ENCODE measurements at places on chromosomes 2 and 18.

- DNase-seq = no peak
Measured at GRCh38 chr2:177271981-177272666, 7.6 kb upstream of the NFE2L2 start.

- DNase-seq = no peak
Measured at GRCh38 chr2:196449083-196449482, 190.4 kb upstream of the CCDC150 start.

- no peak for DNase-seq
Measured at GRCh38 chr18:24033641-24034412, 19.3 kb downstream of the TTC39C start.

GRCh38 chr2:15801904-15802303, 138.4 kb upstream of the MYCN start:
- DNase-seq = no peak

DNA sequence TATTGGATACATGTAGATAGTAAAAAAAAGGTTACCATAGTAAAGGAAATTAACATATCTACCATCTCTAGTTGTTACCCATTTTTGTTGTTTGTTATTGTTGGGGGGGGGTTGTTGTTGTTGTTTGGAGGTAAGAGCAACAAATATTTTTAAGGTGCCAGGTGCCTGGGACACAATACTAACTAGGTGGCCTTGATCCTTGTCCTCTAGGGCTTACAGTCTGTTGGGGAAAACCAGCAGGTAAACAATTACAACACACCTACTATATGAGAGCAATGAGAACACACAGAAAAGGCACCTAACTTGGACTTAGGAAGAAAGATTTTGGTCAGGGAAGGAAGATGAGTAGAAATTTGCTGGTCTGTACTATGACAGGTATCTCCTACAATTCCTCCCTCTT, 46.3 kb downstream of the SCN9A start:
- DNase-seq = no peak

DNA sequence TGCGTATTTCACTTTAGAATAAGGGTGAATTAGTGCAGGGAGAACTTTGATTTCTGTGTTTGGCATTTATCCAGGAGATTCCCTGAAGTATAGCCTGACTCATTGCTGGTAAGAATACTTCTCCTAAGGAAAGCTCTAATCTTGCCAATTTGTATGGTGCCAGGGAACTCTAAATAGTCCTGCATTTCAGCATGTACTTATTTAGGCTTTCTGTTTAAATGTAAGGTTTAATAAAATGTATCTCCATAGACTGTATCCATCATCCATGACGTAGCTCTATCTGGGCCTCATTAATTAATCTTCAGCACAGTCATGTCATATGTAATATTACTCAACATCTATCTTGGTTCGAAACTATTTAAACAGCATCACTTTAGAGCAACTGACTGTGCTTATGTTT, 127.7 kb downstream of the DOK6 start:
- no peak for DNase-seq

GRCh38 chr2:60490441-60490840, 63.0 kb downstream of the BCL11A start:
- DNase-seq = no peak

DNA sequence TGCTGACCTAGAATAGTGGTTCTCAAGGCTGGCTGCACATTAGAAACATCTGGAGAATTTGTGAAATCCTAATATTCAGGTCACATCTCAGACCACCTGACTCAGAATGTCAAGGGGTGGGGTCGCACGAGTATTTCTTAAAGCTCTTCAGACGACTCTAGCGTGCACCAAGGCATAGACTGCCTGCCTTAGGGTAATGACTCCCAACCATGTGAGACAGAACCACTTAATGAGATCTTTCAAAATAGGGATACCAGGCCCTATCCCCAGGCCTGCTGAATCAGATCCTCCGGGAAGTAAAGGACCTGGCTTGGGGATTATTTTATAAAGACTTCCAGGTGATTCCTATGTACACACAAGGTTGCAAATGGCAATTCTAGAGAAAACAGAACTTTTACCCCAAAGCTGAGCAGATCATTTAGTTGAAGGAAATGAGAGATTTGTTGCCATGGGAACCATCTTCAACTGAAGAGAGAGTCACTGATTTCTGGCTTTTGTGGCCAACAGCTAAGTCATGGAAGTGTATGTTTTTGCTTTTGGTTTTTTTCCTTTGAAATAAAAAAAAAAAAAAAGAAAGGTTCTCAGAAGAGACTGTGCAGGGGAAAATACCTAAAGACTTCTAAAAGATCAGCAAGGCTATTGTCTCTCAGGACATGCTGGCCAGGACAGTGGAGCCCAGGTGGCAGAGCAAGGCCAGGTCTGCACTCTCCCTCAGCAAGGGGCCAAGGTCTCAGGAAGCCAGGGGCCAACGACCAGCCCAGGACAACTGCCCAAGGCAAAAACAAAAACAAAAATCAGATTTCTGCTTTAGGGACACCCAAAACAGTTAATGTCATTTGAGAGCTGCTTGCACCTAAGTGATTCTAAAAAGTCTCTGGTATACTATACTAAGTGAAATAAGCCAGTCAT, 15.3 kb upstream of the LOXHD1 start:
- DNase-seq = peak; percentile 14

- DNase-seq = no peak
Measured at GRCh38 chr2:89850481-89850880, 1159.0 kb downstream of the RPIA start.

DNA sequence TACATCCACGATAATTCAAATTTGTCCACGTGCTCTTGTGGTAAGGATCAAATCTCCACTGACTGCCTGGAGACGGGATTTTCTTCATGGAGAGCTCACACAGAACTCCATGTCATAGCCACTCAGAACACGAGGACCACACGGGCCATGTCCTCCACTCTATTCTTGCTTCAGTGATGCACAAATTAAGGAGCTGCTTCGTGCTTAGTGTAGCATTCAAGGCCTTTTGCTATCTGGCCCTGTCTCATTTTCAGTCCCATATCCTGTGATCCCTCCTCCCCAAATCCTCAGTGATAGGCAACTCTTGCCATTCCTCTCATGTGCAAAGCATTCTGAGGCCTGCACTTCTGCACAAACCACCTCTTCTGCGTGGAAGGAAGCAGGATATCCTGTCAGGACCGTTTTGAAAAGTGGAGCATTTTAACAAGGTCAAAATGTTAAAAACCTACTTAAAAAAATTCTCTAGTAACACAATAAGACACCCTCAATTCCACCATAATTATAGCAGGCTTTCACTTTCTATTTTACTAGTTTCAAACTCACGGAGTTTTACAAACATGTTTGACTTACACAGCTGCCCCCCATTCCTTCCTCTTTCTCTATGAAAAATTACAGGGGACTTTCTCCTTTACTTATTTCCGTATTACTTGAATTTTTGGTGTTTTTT, 35.2 kb downstream of the ST3GAL5 start:
- peak; percentile 66 for DNase-seq

GRCh38 chr2:188765522-188766470, 208.4 kb upstream of the COL3A1 start:
- peak; percentile 10 for DNase-seq

DNA sequence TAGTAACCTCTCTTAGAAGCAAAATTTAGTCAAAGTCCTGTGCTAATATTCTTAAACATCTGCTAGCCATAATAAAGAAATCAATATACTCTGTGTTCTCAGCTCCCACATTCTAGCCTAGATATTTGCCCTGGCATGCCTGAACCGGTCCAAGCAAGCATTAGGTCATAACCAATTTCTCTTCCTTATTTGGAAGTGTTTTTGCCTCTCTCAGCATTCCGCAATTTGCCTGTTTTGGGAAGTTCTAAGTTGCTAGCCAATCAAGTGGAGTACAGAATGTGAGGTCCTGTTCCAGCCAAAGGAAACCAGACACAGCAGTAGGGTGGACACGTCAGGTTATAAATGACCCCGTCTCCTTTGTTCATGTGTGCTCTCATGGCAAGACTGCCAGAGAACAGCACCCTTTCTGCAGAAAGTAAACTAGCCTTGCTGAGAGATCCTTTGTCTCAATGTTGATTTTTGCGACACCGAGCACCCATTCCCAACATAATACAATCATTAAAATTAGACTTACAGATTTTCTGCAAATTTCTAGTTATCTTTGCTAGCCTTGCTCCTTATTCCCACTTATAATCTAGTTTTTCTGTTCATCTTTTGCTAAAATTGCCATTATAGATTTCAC, 13.0 kb upstream of the SULT1C4 start:
- DNase-seq = no peak

- DNase-seq = peak; percentile 57
Measured at GRCh38 chr18:49510393-49511115, 23.5 kb upstream of the C18orf32 start.

- DNase-seq = no peak
Measured at GRCh38 chr2:71303849-71304248, 27.7 kb upstream of the ZNF638 start.

- peak; percentile 35 for DNase-seq
Measured at GRCh38 chr18:9140381-9140780, 3.8 kb downstream of the ANKRD12 start.

DNA sequence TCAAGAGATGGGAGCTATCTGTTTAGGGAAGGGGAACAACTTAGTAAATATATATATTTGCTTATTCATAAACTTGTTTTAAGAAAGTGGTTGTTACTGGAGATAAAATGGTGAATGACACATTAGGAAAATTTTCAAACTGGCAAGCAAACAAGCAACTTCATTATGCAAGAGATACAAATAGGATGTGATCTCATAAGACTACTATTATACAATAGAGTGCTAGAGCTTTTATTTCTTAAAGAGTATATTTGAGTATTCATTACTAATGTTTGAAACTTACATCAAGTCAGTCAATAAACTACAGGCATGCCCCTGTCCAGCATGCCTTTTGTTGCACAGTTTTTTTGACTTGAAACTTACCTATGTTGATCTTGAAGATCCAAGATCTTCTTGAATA, 355.2 kb upstream of the KCNJ3 start:
- DNase-seq = no peak

DNA sequence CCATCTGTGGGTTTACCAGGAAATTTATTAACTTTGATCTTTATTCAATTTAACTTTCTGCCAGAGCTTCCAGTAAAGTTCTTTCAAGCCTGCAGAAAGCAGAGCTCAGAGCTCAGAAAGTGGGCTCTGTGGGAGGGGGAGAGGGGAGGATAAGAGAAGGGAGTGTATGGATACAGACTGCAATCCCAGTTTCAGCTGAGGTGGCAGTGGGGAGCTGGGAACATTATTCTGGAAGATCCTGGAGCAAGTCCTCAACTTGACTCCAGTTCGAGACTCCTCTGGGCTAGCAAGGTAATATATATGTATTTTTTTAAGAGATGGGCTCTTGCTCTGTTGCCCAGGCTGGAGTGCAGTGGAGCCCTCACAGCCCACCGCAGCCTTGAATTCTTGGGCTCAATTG, 108.9 kb upstream of the NABP1 start:
- DNase-seq = no peak

DNA sequence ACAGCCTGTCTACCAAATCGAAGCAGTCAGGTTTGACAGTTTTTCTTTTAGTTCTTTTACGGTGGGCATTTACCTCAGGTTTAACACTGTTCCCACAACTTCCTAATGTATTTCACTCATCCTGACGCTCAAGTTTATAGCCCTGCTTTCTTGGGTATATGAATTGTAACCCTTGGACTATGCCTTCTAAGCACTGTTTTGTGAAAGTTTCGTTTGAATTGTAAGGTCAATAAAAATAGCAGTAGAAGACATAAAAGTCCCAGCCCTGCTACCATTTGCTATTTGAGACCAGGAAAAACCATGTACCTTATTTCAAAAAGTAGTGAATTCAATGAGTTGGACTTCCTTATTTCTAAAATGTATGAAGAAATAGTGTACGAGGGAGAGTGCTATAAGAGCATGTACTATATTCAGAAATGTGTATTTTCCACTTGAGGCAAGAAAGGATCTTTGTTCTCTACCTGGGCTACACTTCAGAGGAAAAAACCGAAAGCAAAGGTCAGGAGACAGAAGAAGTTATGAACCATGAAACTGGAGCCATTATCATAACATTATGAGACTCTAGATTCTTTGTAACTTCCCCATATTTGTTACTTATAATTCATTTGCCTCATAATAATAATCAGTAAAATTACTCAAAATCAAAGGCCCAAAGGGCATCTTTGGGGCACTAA, 1.9 kb upstream of the ZC3H15 start:
- no peak for DNase-seq

GRCh38 chr2:99810225-99810624, 320.4 kb upstream of the REV1 start:
- DNase-seq = no peak

DNA sequence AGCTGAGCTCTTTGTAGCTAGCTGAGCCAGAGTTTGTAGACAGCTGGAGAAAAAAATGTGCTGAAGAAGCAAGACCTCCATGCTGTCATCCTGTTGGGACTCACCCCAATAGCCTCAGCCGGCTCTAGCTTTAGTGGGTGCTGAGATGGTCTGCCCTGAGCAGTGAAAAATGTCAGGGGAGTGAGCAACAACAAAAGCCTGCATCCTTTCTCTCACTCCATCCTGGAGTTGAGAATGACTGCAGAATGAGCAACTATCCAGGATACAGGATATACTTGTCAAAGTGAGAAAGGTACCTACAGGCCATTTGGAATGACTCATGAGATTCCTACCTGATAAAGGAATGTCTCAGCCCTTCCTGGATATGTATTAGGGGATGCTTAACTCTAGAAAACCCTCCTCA, 146.1 kb upstream of the DLX2 start:
- DNase-seq = no peak

GRCh38 chr2:223613017-223613950, 11.1 kb upstream of the SCG2 start:
- DNase-seq = peak; percentile 3

All from activated CD4-positive, alpha-beta T cell treated with anti-CD3 and anti-CD28 coated beads, Interleukin-2, amount 50 U/mL, for 16 hours (primary cell).